ENCODE measurements at places on chromosomes 6 and 20. TPM values are rescaled to one million over a fixed set of nuclear protein-coding genes. Genes with fewer than 3 reads are reported as not detected.

NKX2-4 gene
- total RNA-seq = 0.35 TPM

ENPP4 gene
- 4.4 TPM for total RNA-seq

IFNGR1 gene
- 29.4 TPM for total RNA-seq

E2F1 gene
- 42.6 TPM for total RNA-seq

WFDC5 gene
- total RNA-seq = not detected

ANKRD66 gene
- total RNA-seq = not detected

LY86 gene
- not detected for total RNA-seq

DNA sequence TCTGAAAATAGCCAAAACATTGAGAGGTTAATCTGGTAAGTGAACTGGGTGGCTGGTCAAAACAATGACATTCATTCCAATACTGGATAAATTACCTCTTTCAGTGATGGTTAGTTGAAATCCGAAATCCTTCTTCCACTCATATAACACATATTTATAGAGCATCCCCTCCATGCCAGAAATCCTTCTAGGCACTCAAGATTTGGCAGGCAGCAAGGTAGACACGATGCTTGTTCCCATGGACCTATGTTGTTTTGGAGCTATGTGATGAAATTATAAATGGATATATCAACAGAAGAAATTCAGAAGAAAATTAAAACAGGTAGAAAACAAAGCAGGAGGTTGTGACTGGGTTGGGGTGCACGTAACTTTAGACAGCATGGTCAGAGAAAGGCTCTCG is 26.3 kb upstream of the SNRPB2 start:
- no peak for DNase-seq

- DNase-seq = no peak
Observed at GRCh38 chr6:20221421-20221820, 9.2 kb upstream of the MBOAT1 start.

GRCh38 chr20:4555188-4555890 is 166.4 kb upstream of the PRND start:
- no peak for DNase-seq

DNA sequence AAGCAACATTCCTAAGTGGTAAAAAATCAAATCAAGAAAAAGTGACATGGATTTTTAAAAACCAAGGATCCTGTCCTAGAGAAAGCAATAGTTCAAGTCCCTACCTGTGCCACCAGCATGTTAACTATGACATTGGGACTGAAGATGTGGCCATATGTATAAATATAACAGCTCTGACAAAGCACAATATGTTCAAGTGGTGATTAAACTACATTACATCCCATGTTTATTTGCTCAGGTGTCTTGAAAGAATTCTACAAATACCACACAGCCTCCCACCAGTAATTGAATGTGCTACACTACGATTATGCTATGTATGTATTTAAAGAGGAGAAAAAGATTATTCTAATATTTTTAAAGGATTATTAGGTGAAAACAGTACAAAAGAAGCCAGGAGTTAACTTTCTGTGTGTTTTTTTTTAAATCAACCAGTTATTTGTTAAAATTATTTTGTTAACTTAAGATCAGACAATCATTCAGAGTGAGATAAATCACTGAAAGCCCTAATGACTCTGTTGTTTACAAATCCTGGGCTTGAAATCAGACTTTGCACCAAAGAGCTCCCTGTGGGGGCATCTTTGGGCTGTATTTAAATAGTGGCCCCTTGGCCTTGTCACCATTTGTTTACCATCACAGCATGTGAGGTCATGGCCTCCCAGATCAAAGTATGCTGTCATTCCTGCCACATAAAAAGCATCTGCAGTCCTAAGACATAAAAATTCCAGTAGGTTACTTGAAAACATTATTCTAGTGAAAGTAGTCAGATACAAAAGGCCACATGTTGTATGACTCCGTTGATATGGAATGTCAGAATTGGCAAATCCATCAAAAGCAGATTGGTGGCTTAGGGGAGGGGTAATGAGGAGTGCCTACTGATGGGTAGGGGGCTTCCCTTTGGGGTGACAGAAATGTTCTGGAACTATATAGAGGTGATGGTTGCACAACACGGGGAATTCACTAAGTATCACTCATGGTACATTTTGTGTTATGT is 17.1 kb downstream of the TTLL2 start:
- DNase-seq = no peak

GRCh38 chr20:51985013-51985415 is 182.7 kb upstream of the SALL4 start:
- DNase-seq = peak; percentile 62

DNA sequence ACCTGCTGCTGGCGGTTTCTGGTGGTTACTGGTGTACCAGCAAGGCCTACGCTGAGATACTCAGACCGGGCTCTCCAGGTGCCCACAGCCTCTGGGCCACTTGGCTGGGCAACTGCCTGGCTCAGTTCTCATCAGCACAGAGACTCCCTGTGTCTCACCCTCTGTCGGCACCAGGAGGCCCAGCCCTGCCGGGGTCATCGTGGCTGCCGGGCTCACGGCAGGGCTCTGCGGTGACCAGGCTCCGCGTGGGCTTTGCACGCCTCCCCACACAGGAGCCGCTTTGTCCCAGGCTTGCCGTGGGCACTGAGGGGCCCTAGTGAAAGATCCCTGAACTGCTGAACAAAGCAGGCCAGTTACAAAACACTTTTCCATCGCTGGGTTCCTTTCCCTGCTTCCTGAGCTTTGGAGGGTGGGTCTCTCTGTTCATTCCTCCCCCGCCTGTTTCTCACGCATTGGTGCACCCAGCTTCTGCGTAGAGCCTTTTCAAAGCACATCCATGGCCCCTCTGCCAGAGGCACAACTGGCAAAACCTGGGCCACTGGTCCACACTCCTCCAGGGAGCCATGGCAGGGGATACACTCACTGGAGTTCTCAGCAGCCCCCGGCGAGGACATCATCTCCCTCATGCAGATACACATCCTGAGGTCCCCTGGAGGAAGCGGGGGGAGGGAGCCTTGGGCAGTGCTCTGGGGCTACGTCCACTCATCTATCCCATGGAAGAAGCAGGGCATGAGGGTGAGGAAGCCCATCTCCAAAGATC is 117.0 kb downstream of the NFATC2 start:
- peak; percentile 46 for DNase-seq

GRCh38 chr6:135212020-135212806 is 31.1 kb downstream of the MYB start:
- no peak for DNase-seq

GRCh38 chr6:13766201-13766634 is 48.1 kb downstream of the MCUR1 start:
- no peak for DNase-seq

- peak; percentile 69 for DNase-seq
Observed at GRCh38 chr6:100913400-100914276, 32.5 kb upstream of the ASCC3 start.

DNA sequence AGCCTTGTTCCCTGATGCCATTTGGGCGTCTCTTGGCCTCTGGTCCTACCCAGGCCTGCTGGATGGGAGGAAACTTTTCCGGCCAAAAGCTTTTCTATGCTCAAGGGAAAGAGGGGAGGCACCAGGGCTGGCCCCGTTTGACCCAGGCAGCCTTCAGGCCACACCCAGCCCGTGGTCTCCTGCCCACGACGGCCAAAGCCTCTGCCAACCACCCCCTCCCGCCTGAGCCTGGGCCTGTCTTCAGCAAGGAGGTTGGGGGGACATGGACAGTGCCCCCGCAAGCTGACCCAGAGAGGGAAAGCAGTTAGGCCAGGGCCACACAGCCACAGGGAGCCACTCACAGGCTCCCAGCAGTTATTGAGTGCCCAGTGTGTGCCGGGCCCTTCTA is 49.5 kb downstream of the SRC start:
- no peak for DNase-seq

GRCh38 chr6:45424451-45424861 is 46.7 kb upstream of the SUPT3H start:
- DNase-seq = no peak

GRCh38 chr6:36929152-36929551 is 25.4 kb upstream of the PI16 start:
- DNase-seq = no peak

DNA sequence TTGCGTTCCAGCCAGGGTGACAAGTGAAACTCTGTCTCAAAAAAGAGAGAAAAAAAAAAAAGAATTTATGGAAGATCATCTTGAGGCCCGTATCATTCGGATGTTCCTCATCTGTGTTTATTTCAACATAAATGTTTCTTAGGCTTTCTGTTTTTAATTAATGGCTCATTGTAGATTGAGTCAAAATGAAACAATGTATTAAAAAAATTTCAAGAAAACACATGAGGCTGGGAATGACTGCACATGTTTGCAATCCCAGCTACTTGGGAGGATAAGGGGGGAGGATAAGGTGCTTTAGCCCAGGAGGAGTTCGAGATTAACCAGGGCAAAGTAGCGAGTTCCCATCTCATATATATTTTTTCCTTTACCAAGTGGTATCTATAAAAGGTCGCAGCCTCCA is 47.3 kb downstream of the ITCH start:
- DNase-seq = no peak

DNA sequence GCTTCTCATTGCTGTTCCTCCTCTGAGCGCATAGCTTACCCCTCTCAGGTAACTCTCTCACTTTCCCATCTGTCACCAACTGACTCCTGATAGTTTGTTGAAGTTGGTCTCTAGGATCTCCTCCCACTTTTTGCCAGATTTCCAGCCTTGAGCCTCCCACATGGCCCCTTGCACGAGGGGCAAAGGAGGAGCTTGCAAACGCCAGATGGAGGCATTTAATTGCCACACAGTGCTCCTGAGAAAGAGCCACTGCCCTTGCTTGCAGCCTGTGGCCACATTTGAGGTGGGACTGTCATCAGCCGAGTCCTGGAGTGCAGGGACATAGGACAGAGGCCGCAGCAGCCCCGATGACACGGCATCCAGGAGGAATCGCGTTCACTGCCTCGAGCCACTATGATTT is 348.7 kb downstream of the SMOC2 start:
- no peak for DNase-seq

DNA sequence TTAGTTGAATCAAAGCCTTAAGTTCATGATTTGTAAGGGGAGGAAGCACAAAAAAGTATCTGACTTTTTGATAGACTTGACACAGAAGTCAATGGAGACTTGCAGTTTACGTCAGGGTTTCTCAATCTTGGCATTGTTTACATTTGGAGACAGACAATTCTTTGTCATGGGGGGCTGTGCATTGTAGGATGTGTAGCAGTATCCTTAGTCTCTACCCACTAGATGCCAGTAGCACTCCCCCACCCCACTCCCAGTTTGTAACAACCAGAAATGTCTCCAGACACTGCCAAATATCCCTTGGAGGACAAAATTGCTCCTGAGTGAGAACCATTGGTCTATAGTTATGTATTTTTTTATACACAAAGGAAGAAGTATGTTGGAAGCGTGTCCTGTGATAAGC is 434.1 kb downstream of the RFPL4B start:
- no peak for DNase-seq

DNA sequence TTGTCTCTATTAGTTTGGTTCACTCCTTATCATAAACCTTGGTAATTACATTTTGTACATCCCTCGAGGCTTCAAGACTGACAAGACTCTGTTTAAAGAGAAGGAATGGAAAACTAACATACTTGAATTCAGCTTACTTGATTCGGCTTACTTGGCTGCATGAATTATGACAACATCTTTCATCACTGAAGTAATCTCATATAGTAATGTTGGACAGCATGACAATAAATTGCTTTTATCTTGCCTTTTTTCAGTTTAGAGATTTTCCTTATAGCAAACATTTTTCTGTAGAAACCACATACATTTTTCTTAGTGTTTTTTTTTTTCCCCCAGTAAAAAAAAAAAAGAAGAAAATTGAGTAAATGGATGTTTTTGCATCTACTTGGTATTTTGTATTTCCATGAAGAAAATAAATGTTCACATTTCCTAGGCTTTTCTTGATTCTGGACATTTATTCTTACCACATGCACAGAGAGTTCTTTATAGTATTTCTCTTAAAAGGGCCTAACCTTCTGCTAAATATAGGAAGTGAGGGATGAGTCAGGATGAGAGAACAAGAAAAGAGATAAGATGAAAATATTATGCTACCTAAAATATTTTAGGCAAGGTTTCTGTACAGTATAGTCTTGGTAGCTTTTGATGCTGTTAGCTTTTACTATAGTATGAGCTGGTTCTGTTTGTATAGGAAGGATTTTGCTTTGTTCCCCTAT is 101.0 kb upstream of the HDGFL1 start:
- DNase-seq = no peak

Measured in GM23338 (cell line).